ENCODE measurements at places on chromosomes 13 and 19.

DNA sequence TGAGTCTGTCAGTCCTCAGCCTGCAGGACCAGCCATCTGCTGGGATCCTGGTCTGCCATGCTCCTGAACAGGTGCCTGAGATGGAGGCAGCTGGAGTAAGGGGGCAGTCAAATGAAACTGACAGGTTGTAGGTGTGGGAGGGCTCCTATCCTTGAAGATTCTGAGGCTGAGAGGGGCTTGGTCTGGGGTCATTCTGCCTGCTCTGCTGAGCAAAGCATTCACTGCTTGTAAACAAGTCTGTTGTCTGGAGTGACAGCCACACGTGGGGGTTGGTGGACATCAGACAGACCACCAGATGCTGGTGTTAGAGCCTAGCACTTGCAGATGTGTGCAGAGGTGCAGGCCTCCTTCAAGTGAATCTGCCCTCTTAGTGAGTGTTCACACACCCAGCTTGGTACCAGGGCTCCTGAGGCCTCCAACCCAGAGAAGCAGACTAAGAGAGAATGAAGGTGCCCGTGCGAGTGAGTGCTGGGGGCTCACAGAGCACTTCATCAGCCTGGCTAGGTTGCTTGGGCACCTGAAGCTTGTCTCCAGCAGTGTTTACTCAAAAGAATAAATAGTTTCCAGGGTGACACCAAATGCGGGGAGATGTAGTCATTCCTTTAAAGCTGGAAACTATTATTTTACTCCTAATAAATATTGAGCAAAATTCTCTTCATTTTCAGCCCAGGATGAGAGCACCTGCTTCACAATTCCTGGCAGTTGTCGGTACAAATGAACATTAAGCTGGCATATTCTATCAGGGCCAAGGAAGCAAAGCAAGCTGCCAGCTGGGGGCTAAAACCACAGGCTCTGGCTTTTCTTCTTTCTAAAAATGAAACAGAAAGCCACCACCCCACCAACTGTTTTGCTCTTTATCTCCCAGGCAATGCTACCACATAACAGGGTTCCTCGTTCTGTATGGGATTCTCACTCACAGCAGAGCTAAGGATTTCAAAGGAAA lies 82.3 kb downstream of the RNASEH2B start:
- DNase-seq: no peak

DNA sequence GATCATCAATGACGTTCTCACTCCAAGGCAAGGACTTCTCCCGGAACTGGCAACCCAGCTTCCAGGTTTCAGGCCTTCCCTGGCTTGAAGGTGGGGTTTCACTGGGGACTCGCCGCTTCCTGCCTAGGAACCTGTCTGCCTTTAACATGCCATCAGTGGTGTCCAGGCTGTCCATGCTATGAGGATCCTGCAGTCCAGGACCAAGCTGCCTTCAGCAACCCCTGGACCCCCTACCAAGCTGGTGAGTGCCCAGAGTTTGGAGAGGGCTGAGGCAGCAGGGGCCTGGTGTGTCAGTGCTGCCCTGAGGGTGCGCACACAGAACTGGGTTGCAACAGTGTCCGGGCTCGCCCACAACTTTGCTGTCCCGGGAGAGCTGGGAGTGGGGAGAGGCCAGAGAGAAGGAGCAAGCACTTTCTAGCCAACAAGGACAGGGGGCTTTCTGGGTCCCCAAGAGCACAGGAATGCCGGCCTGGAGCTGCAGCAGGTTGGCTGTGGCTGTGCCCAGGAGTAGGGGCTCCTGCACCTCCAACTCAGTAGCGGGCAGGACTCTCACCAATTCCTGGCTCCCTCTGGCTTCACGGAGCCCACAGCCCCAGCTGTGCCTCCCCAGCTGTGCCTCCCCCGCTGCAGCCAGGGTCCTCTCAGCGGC lies 1563.2 kb upstream of the MIR17HG start:
- no peak for DNase-seq

DNA sequence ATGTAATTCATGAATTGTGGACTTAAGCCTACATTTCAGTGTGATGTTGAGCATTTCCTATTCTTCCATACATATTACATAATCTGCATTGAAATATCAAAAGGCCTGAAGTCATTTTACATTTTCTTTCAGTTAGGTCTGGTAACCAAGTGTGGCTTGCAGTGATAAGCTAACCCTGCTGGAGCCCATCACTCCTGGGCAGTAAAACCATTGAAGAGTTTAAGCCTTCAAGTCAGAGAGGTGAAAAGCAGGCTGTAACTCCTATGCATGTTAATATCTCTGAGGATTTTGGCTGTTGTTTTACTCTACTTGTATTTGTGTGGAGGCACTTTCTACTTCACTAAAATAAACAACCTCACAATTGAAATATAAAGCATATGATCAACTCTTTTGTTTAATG lies 248.8 kb downstream of the SLITRK5 start:
- no peak for DNase-seq

- no peak for DNase-seq
Observed at GRCh38 chr13:39597838-39598237, 5.2 kb downstream of the LHFPL6 start.

- DNase-seq: no peak
Observed at GRCh38 chr13:44267980-44268379, 105.6 kb upstream of the SERP2 start.

DNA sequence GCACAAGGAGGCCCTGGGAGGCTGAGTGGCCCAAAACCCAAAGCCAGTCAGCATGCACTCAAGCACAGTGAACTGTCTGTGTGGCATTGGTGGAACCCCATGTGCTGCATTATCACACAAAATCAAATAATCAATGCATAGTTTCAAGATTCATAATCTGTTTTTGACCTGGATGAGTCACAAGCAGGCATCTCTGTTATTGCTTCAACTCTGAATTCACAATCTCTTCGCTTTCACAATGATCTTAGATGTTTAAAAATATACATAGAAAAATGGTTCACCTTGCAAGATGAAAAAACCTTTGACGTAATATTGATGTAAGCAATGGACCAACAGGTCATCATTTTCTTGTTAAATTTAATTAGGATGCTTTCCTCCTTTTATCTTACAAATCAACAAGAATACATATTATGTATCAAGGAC lies 455.4 kb downstream of the IRS2 start:
- DNase-seq: no peak

DNA sequence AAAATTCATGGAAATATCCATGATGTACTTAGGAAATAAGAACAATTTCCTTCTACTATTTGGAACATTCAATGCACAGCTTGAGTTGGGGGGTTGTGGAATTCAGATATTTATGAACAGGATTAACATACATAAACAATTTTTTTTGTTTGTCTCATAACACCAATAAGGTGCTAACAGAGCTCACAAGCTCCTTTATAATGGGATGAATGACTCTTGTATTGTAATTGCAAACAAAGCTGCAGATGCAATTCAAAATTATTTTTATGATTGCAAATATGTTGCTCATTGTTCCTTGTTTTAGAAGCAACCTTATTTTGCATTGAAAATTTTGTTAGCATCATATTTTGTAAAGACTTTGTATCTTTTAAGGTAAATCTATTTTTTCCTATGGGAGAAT lies 265.7 kb downstream of the PCDH17 start:
- no peak for DNase-seq

GRCh38 chr19:17424743-17425365 lies 5.0 kb downstream of the MVB12A start:
- no peak for DNase-seq

DNA sequence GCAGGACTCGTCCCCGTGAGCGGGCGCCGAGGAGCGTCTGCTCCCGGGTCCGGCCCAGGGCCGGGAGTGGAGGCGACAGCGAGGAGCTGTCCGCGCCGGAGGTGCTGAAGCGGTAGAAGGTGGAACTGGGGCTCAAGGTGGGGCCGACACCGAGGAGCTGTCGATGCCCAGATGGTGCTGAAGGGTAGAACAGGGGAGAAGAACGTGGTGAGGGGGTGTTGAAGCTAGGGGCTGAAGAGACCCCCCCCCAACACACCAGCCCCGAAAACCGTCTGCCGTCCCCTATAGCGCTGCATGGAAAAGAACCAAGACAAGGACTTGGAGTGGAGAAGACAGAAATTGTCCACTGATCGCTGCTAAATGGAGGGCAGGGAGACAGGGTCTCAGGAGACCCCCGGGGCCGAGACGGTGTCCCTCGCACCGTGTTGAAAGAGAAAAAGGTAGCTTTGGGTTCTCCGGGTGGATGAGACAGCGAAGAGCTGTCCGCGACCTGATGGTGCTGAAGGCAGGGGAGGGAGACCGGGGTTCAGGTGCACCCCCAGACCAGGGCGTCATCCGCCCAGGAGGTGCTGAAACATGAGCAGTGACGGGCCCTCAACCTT lies 7.1 kb upstream of the PDE4C start:
- no peak for DNase-seq

- no peak for DNase-seq
Observed at GRCh38 chr13:102401265-102401664, 583 bp downstream of the FGF14 start.

DNA sequence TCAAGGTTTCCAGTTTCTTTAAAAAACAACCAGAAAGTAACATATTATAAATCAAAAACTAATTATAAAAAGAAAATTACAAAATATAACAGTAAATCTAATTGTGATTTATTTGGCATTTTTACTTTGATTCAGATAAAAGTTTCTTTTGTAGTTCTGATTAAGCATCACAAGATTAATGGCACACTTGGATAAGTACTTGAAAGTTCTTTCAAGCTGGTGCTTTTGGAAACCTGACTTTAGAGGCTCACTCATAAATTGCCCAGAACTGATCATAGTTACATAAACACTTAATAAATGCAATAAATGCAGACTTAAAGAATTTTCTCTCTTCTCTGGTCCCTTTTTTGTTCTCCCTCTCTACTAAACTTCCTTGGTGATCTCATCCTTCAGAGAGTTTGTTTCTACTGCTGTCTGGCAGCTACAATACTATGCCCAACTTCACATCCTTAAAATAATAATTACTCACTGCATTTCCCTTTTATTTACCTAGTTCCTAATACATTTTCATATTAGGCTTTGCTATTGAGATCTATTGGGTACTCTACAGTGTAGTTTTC lies 1417.0 kb downstream of the EFNB2 start:
- no peak for DNase-seq

DNA sequence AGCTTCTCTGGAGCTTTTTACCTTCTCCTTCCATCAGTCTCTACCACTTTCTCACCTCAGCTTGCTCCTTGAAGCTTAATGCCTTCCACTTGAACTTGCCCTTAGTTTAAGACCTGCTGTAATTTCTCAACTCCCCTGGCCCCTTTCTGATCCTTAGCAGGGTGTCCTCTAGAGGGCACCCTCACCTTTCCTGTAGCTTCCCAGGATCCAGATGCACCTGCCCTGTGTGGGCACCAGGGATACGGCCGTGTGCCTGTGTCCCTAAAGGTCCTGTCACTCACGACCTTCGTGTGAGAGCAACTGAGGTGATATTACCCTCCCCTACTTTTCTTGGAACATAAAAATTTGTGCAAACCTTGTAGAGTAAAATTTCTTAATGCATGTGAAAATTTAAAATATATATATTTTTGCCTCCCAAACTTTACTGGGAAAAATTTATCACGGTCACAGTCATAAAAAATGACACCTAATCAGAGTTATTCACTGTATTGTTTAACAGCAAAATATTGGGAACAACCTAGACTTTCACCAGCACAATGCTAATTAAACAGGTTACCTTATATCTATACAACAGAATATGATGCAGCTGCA lies 46.4 kb downstream of the PSG3 start:
- no peak for DNase-seq

DNA sequence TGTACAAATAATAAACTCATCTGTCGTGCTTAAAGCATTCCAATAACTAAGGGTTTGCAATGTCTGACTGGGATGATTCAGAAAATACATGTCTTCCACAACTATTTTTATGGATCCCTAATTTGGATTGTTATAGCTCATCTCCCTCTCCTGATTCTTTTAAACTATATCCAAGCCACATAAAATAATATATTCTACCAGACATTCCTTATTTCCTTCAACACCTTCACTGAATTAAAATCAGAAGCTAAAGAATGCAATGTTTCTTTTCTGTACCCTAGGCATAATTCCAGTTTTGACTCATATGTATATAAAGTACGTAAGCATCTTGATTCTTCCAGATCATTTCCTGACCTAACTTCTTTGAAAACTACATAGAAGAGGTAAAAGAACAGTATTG lies 420.4 kb downstream of the EFNB2 start:
- no peak for DNase-seq

DNA sequence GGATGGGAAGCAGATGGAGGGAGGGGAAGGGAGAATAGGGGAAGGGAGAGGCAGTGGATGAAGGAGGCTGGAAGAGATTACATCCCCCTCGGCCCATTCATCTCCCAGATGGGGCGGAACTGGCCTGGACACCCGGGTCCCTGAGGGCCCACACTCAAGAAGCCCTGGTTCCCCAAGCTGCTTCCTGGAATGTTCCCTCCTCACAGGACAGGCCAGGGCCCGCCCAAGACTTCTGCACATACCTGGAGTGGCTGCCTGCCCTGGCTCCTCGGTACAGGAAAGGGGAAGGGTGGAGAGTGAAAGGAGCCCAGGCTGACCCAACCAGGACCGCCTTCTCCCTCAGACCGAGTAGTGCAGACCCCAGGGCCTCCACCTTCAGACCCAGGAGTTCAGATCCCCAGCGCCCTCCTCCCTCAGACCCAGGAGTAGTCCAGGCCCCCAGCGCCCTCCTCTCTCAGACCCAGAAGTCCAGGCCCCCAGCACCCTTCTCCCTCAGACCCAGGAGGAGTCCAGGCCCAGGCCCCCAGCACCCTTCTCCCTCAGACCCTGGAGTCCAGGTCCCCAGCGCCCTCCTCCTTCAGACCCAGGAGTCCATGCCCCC lies 489 bp downstream of the NTF4 start:
- DNase-seq: no peak

Measured in effector memory CD4-positive, alpha-beta T cell (primary cell).